MCF 10A (cell line): ENCODE measurements at places on chromosomes 3 and 15. TPM values are rescaled to one million over a fixed set of nuclear protein-coding genes. Genes with fewer than 3 reads are reported as not detected.
A peak's percentile ranks its signal among the peaks of the same experiment; 100 is the strongest.

DNA sequence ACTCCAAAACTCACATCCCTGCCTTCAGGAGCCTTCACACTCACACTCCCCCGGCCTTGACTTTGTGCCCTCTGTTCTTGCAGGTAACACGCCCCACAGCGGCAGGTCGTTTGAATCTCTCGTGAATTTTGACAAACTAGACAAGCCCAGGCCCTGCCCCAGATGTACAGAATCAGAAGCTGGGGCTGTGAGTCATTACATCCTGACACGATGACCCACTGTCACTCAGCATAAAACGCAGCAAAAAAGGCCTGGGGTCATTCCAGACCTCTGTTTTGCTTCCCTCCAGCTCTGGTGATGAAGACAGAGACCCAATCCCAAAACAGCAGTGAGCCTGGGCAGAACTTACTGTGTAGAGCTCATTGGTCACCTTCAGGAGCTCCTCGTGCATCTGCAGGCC, 116.4 kb upstream of the RAD18 start:
- DNase-seq = peak; percentile 58
- H3K4me1 ChIP-seq = peaks cover 16% of the 10 kb centered on the region
- H3K27ac ChIP-seq = peak overlapping the region; percentile 67
- no peaks in the 10 kb centered on the region for H3K27me3 ChIP-seq
- peaks cover 22% of the 10 kb centered on the region for H3K36me3 ChIP-seq

- peak; percentile 91 for DNase-seq
- H3K27me3 ChIP-seq = no peaks in the 10 kb centered on the region
- peaks cover 14% of the 10 kb centered on the region for H3K36me3 ChIP-seq
- peak overlapping the region; percentile 19 for H3K4me3 ChIP-seq
These were observed 23.1 kb downstream of the CDCP1 start for GRCh38 chr3:45123030-45123429.

- peaks cover 12% of the 10 kb centered on the region for H3K4me1 ChIP-seq
- H3K4me3 ChIP-seq = no peak overlapping the region
- no peaks in the 10 kb centered on the region for H3K36me3 ChIP-seq
- H3K27ac ChIP-seq = no peak overlapping the region
- H3K27me3 ChIP-seq = no peaks in the 10 kb centered on the region
These were observed 106.0 kb upstream of the TRIM42 start for GRCh38 chr3:140571836-140572235.

- peaks cover 33% of the 10 kb centered on the region for H3K36me3 ChIP-seq
- H3K4me3 ChIP-seq = no peak overlapping the region
- H3K27ac ChIP-seq = no peak overlapping the region
- H3K4me1 ChIP-seq = peaks cover 37% of the 10 kb centered on the region
- DNase-seq = no peak
These were observed 74.4 kb downstream of the AAGAB start for GRCh38 chr15:67180035-67180434.

MYZAP gene
- total RNA-seq = 0.96 and 1.3 TPM in 2 replicates

DNA sequence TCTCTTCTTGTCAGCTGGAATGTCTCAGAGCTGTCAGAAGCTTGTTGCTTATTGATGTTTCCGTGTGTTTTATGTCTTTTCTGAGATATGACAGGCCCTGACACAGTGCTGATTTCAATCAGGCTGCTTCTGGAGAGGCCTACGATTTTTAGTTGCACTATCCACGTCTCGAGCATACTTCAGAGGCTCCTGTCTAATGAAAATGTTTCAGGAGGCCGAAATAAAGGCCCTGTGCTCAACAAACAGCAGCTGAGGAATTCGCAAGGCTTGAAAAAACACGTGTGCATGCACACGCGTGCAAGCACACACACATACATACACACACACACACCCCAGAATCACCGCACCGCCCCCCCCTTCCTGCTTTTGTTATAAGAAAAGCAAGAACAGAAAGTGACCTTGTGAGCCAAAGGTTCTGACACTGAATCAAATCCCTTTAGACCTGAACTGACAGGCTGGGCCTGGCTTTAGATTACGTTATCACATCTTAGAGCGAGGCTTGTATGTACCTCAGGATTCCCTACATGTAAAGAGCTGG, 296.6 kb downstream of the NR2F2 start:
- no peak overlapping the region for H3K27ac ChIP-seq
- no peaks in the 10 kb centered on the region for H3K36me3 ChIP-seq
- H3K4me3 ChIP-seq = no peak overlapping the region
- no peaks in the 10 kb centered on the region for H3K4me1 ChIP-seq

- no peaks in the 10 kb centered on the region for H3K4me1 ChIP-seq
- H3K36me3 ChIP-seq = no peaks in the 10 kb centered on the region
- H3K27me3 ChIP-seq = no peaks in the 10 kb centered on the region
- H3K27ac ChIP-seq = no peak overlapping the region
These were observed 114.7 kb upstream of the CCNL1 start for GRCh38 chr3:157274644-157275137.

DNA sequence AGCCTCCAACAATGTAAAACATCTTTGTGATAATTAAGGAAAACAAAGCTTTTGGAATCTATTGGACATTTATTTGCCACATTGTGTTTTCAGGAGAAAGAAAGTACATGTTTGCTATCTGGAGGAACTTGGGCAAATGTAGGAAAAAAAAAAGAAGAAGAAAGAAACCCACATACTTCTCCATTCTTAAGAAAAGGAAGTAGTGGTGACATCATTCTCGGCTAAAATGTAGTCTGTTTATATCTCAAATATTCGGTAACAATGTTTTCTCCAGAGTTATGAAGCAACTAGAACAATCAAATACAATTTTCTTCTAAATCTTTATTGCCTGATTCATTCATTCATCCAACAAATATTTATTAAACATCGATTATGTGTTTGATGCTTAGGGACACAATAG, 2.3 kb upstream of the TGFBR2 start:
- peaks cover 24% of the 10 kb centered on the region for H3K4me1 ChIP-seq
- DNase-seq = no peak
- H3K27ac ChIP-seq = peak overlapping the region; percentile 93
- no peaks in the 10 kb centered on the region for H3K27me3 ChIP-seq
- peaks cover 7% of the 10 kb centered on the region for H3K36me3 ChIP-seq

GRCh38 chr15:88656760-88657221, 18.0 kb downstream of the ISG20 start:
- no peaks in the 10 kb centered on the region for H3K36me3 ChIP-seq
- DNase-seq = no peak
- H3K27ac ChIP-seq = no peak overlapping the region
- H3K4me3 ChIP-seq = no peak overlapping the region

GRCh38 chr3:124559846-124560574, 170.2 kb upstream of the UMPS start:
- H3K4me1 ChIP-seq = peaks cover 28% of the 10 kb centered on the region
- no peak overlapping the region for H3K27ac ChIP-seq
- peaks cover 41% of the 10 kb centered on the region for H3K27me3 ChIP-seq
- H3K4me3 ChIP-seq = no peak overlapping the region
- DNase-seq = peak; percentile 84

GRCh38 chr3:38027466-38028465, 1.7 kb downstream of the PLCD1 start:
- H3K27ac ChIP-seq = no peak overlapping the region
- no peak overlapping the region for H3K4me3 ChIP-seq
- no peak for DNase-seq
- H3K4me1 ChIP-seq = peaks cover 40% of the 10 kb centered on the region

DNA sequence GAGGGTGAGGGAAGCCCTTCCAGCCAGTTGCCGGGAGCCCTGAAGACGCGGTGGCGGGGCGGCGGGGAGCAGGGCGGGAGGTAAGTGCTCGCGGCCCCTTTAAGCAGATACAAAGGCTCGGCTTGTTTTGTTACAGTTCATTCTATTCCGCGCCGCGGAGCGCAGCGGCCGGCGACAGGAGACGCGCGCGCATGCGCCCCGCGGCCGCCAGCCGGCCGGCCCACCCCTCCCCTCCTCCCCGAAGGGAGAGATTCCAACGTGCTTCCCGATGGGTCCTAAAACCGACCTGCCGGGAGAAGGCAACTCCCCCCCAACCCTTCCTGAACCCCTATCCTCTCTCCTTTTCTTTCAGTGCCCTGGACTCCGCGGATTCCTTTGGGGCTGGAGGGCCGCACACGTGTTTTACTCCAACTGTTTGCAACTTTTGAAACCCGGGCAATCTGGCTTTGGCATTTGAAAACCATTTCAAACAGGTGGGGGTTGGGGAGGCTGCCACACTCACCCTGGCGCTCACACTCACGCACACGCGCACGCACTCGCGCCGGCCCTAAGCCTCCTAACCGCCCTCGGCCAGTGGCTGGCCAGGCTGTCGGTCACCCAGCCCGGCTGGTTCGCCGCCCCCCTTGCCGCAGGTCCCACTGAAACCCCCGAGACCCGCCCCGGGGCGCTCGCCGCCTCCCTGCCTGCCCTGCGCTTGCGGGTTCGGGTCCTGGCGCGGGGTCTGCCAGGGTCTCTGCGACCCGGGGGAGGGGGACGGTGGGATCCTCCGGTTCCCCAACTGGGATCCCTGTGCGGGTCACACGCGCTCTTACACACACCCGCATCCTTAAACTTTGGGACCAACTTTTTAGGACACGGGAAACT, at the start of gene MAGI1:
Gene MAGI1, minus strand, starts transcription at position 193 of the 864 bp plus-strand sequence. CDS start 610 bp downstream, outside the sequence.
- peaks cover 23% of the 10 kb centered on the region for H3K4me1 ChIP-seq
- no peaks in the 10 kb centered on the region for H3K36me3 ChIP-seq
- H3K4me3 ChIP-seq = peak within 1 kb of the TSS; percentile 91
- peak within 1 kb of the TSS; percentile 89 for H3K27ac ChIP-seq

HHLA2 gene
- total RNA-seq = not detected in 2 replicates

SPATA12 gene
- 0.12 TPM in 1 of 2 replicates, not detected in the other for total RNA-seq

EIF3J gene
- total RNA-seq = 165 and 213 TPM in 2 replicates

GRAMD2A gene
- 0.42 and 0.93 TPM in 2 replicates for total RNA-seq

DNA sequence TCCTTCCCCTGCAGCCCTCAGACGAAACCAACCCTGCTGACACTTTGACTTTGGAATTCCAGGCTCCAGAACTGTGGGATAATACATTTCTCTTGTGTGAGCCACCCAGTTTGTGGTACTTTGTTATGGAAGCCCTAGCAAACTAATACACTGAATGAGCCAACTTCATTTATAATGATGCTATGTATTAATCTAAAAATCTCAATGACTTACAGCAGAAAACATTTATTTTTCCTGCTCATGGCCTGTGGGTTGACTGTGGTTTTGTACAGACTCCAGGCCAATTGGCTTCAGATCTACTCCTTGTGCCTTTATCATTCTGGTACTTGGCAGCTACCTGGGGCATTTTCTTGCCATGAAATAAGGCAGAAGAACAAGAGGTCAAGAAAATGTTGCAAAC, 152.4 kb downstream of the EBLN2 start:
- no peak overlapping the region for H3K27ac ChIP-seq
- no peaks in the 10 kb centered on the region for H3K4me1 ChIP-seq
- no peak overlapping the region for H3K4me3 ChIP-seq
- no peaks in the 10 kb centered on the region for H3K27me3 ChIP-seq

ARNT2 gene
- 1.6 and 2.6 TPM in 2 replicates for total RNA-seq

- no peaks in the 10 kb centered on the region for H3K36me3 ChIP-seq
- H3K4me1 ChIP-seq = no peaks in the 10 kb centered on the region
- H3K4me3 ChIP-seq = no peak overlapping the region
- H3K27ac ChIP-seq = no peak overlapping the region
These were observed 173.8 kb downstream of the ADAMTS17 start for GRCh38 chr15:100167884-100168375.

- H3K27ac ChIP-seq = no peak overlapping the region
- no peak for DNase-seq
- no peaks in the 10 kb centered on the region for H3K36me3 ChIP-seq
- peaks cover 6% of the 10 kb centered on the region for H3K4me1 ChIP-seq
- H3K27me3 ChIP-seq = no peaks in the 10 kb centered on the region
These were observed 857.9 kb upstream of the CADM2 start for GRCh38 chr3:84100861-84101260.

DNA sequence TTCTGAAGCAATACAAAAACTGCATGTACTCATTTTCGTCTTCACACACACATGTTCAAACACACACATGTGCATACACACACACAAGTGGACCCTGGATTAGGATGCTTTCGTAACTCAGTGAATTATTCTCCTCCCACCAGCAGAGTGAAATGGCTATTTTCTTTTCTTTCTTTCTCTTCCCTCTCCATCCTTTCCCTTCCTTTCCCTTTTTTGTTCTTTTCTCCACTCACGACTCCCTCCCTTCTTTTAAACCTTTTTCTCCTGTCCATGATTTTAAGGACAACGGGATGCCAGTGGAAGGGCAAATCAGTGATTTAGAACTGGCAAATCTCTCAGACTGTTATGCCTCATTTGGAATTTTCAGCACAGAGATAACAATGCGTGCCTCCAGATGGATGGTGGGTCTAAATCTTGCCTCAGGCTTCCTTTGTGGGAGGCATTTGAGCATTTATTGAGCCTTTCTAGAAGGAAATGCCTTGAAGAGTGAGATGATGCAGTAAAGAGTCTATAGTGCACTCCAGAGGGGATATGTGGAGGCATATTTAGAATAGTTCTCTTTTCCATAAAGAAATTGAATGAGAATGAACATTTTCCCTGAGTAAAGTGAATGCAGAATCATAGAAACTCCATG, 130.4 kb upstream of the SLC7A14 start:
- no peak overlapping the region for H3K4me3 ChIP-seq
- H3K36me3 ChIP-seq = no peaks in the 10 kb centered on the region
- no peaks in the 10 kb centered on the region for H3K27me3 ChIP-seq
- no peak overlapping the region for H3K27ac ChIP-seq
- DNase-seq = no peak
- H3K4me1 ChIP-seq = peaks cover 14% of the 10 kb centered on the region

GRCh38 chr3:145307272-145307671, 853.7 kb downstream of the PLOD2 start:
- H3K4me1 ChIP-seq = no peaks in the 10 kb centered on the region
- no peaks in the 10 kb centered on the region for H3K27me3 ChIP-seq
- no peaks in the 10 kb centered on the region for H3K36me3 ChIP-seq
- no peak for DNase-seq
- H3K4me3 ChIP-seq = no peak overlapping the region

ISLR2 gene
- total RNA-seq = not detected in 2 replicates

DNA sequence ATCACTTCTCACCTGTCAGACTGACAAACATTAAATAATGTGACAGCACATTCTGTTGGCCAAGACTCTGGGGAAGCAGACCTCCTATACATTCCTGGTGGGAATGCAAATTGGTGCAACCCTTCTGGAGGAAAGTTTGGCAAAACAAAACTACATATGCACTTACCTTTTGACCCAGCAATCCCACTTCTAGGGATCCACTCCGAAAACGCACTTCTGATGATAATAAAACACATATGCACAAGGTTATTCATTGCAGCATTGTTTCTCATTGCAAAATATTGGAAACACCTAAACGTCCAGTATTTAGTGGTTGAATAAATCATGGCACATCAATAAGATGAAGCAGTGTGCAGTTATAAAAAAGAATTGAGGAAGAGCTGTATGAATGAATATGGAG, 145.5 kb upstream of the ABHD17C start:
- H3K27me3 ChIP-seq = no peaks in the 10 kb centered on the region
- no peak for DNase-seq
- H3K27ac ChIP-seq = peak overlapping the region; percentile 24
- H3K36me3 ChIP-seq = peaks cover 8% of the 10 kb centered on the region
- H3K4me3 ChIP-seq = peak overlapping the region; percentile 10

CCR1 gene
- total RNA-seq = not detected in 2 replicates
